ENCODE measurements at places on chromosomes 2 and 18. TPM values are rescaled to one million over a fixed set of nuclear protein-coding genes. Genes with fewer than 3 reads are reported as not detected.

DNA sequence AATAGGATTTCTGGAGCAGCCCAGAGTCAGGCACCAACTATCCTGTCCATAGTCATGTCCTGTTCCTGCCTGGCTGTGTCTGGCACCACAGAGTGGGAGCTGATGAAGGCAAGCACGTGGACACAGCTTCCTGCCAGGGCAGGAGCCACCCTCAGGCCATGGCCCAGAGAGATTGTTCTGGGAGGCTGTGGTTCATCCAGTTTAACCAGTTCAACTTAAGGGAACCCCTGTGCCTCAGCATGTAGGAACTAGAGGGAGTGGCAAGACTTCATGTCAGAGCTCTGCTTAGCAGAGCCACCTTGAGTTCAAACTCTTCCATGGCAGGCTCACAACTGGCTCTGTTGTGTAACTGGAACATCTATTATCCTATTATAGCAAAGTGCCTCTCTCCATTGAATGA lies 73.2 kb upstream of the NCKAP5 start:
- no peak for DNase-seq

The GAREM1 gene
- total RNA-seq = 0.97 TPM

The IGFBP5 gene
- 754 TPM for total RNA-seq

DNA sequence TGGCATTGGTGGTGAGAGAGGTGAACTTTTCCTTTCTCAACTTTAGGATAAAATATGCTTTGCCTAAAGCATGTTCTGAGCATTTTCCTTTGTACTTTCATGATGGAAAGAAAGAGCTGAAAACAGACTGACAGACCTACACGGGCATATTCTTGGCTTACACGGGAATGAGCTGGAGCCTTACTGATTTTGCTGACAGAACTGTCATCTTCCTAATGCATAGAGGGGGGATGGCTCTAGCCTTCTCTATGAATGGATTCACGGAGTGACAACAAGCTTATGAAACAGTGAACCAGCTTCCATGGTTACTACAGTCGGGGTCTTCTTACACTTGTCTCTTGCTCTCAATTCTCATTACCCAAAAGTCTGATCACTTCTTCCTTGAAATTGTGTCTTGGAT lies 32.2 kb downstream of the FSHR start:
- no peak for DNase-seq

DNA sequence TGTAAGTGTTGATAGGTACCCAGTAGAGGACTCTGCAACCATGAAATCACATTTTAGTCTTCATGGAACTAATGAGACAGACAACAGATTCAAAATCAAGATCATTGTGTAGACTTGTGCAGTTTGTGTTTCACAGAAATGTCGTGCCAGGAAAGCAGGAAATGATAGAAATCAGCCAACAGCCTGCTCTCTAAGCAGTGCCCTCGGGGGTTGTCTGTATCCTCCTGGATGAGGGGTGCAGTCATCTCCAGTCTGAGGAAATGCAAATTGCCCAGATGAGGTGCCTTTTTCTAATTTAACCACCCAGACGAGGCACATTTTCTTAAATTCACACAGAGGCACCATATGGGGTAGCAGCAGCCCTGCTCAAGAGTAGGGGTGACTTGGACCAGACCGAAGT lies 663.1 kb downstream of the XIRP2 start:
- DNase-seq = no peak

The FBXO36 gene
- total RNA-seq = 3.9 TPM

GRCh38 chr2:110858993-110859701 lies 126.8 kb downstream of the ACOXL start:
- DNase-seq = no peak

DNA sequence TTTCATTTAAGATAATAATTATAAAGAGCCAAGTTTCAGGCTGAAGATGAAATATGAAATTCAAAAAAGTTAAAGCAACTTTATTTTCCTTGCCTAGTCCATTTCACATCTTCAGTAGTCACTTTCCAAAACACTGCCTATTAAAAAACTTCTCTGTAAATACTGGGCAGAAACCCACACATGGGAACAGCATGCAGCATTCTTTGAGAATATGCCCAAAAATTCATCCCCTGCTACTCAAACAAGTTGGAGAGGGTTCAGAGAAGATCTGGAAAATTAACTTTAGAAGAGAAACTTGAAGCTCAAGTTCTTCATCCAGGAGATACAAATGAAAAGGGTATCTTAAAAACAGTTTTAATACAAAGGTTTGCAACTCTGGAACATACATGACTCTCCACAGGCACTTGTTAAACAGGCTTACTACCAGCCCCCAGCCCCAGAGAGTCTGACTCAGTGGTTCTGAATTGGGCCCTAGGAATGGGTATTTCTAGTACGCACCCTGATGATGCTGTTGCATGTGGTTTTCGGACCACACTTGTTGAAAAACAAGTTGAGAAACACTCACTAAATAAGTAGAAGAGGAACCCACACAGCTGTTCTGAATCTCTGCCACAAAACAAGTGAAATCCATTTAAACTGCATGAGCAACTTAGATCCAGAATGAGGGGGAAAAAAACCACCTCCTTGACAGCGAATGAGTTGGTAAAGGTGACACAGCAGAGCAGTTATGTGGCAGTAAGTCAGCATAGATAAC lies 329.1 kb downstream of the SATB2 start:
- no peak for DNase-seq

DNA sequence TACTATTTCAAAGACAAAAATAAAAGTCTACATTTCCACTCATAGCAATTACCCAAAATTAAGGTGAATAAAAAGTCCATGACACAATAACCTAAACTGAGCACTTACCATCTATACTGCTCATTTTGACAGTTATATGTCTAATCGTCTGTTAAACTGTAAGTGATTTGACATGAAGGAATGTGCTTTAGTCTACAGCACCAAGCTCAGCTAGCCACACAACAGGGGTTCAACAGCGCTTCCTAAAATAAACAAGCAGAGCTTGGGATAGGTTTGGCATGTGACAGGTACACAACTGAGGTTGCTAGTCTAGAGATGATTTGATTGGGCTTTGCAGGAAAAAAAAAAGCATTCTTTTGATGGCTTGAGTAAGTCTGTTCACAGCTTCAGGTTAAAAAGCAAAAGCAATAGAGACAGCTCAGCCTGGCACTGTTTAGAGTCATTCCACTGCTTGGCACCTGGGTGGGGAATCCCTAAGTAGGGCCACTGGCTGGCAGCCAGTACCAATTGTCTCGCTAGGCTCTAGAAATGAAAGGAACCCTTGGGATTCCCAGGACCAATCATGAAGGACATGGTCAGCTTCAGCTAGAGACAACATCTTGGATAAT lies 78.6 kb downstream of the BARD1 start:
- DNase-seq = no peak

DNA sequence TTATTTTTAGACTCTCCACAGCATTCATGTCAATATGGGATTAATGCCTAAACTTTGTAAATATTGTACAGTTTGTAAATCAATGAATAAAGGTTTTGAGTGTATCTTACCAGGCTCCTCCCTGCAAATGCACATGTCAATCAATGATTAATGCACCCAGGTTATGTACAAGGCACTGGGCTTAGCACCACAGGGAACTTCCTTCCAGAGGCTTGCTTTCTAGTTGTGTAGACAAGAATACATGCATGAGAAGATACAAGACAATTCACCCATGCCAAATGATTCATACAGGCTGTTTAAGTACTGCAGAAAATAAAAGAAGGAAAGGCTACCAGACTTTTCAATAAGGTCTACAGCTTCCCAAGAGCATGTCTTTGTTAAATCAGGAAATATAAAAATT lies 114.1 kb downstream of the MMADHC start:
- DNase-seq = no peak

DNA sequence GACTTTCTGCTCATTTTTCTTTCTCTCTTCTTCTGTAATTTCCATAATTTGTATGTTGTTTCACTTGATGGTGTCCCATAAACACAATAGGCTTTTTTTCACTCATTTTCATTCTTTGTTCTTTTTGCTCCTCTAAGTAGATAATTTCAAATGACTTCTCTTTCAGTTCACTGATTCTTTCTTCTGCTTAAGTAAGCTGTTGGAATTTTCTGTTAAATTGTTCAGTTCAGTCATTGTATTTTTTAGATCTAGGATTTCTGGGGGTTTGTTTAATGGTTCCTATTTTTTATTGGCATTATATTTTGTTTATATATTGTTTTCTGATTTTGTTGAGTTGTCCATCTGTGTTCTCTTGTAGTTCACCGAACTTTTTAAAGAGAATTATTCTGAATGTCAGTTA lies 19.5 kb downstream of the SP140L start:
- no peak for DNase-seq

The SERPINB10 gene
- total RNA-seq = not detected

GRCh38 chr2:169713331-169713730 lies 19.1 kb downstream of the PHOSPHO2 start:
- no peak for DNase-seq

The TANC1 gene
- 49.9 TPM for total RNA-seq

GRCh38 chr18:9614401-9615279 lies at the start of gene PPP4R1:
TSS of gene PPP4R1 (minus strand) at chr18:9614559. CDS start at chr18:9614484, 75 bp downstream.
- peak; percentile 69 for DNase-seq

The RPRM gene
- total RNA-seq = not detected

The ICA1L gene
- total RNA-seq = 4.8 TPM

DNA sequence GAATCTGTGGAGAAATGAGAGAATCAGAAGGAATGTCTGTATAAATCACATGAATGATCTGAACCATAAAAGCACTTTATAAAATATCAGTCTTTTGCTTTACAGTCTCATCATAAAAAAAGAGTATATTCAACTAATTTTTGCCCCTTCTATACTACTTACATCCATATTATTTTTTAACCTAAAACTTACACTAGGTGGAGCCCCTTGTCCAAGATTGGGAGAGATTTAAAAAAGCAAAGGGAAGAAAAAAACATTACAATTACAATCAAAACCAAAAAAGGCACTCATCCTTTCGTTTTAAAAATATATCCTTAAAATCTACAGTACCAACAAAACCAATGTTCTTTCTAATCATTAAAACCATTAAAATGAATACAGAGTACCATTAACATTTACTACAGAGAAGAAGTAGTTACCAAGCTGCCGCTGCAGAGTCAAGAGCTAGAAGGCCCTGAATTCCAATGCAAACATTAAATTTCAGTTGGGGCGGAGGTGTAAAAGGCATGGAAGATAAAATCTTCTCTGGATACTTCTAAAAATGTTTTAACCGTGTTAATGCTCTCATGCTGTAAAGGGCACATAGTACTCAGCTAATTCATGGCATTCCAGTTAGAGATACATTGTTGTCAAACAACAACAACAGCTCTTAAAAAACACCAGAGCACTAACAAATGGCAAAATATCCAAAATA lies 56.7 kb upstream of the EPB41L3 start:
- DNase-seq = peak; percentile 11

The REG3A gene
- not detected for total RNA-seq
